ENCODE measurements at places on chromosomes 2 and 18.

DNA sequence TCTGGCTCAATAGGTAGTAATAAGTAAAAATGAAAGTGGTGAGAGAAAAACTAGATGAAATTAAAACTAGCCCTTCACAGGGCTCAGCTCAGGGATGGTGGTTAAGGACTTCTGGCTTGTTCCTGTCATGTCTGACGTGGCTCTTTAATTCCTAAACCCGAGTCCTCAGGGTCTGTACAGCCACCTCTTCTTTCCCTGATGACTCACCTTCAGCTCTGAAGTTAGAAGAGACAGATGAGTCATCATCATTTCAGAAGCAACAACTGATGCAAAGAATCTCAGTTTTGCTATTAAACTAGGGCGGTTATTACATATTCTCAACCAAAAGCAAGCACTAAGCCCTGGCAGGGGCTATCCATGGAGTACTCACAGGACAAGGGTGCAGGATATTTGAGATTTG, 24.0 kb upstream of the ITGB6 start:
- peak; percentile 98 for DNase-seq

DNA sequence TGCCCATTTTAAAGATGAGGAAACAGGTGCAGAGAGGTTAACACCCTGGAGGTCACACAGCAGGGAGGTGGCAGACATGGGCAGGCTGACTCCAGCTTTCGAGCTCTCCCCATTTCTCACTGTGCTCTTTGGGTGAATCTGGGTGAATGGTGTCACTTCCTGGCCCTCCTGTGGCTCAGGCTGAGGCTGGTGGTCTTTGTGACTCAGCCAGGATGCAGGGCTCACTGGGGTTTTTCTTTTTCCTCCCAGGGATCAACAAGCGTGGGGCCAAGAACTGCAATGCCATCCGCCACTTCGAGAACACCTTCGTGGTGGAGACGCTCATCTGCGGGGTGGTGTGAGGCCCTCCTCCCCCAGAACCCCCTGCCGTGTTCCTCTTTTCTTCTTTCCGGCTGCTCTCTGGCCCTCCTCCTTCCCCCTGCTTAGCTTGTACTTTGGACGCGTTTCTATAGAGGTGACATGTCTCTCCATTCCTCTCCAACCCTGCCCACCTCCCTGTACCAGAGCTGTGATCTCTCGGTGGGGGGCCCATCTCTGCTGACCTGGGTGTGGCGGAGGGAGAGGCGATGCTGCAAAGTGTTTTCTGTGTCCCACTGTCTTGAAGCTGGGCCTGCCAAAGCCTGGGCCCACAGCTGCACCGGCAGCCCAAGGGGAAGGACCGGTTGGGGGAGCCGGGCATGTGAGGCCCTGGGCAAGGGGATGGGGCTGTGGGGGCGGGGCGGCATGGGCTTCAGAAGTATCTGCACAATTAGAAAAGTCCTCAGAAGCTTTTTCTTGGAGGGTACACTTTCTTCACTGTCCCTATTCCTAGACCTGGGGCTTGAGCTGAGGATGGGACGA, 13.2 kb downstream of the ITM2C start:
- no peak for DNase-seq

- DNase-seq: peak; percentile 66
Observed at GRCh38 chr2:172698041-172698863, 37.4 kb upstream of the RAPGEF4 start.

- DNase-seq: peak; percentile 43
Observed at GRCh38 chr18:23890589-23890988, 124.0 kb upstream of the TTC39C start.

- DNase-seq: no peak
Observed at GRCh38 chr2:121771976-121772742, 16.7 kb downstream of the TSN start.

All from retinal pigment epithelial cell (primary cell).